CD8-positive, alpha-beta memory T cell (primary cell): ENCODE measurements at places on chromosomes 7 and 10.

- no peak for DNase-seq
Measured at GRCh38 chr10:91032611-91033206, 111.8 kb upstream of the ANKRD1 start.

DNA sequence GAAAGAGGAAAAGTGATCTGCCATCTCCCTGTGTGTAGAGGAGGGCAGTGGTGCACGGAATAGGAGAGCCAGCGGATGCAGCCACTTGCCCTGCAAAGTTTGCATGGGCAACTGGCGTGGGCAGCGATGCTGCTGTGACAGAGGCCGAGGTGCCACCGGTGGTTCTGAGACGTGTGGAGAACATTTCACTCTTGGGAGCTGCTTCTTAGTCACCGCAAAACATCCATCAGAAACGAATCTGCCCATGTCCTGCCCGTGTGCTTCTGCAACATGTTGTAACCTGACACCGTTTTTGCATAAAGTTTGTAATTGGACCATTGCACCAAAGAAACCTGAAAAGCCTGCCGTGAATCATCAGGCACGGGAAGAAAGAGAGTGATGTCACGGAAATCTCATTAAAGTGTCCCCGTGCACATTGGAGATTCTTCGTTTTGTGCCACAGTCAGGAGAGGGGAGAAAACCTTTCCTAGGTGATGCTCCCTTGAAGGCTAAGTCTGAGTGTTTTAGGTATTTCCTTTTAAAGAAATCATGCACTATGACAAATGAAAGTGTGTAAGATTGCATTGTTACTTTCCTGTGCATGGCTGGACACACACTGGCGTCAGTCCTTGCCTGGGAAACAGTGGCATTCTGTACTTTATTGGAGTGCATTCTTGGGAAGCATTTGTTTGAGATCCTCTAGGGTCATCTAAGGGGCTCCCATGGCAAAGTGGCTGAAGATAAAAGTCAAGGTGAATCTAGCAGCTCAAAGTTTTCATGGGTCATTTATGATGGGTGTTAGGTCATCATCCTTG, 302.6 kb downstream of the KLF6 start:
- no peak for DNase-seq

GRCh38 chr7:85781606-85782005, 594.8 kb upstream of the SEMA3D start:
- no peak for DNase-seq

DNA sequence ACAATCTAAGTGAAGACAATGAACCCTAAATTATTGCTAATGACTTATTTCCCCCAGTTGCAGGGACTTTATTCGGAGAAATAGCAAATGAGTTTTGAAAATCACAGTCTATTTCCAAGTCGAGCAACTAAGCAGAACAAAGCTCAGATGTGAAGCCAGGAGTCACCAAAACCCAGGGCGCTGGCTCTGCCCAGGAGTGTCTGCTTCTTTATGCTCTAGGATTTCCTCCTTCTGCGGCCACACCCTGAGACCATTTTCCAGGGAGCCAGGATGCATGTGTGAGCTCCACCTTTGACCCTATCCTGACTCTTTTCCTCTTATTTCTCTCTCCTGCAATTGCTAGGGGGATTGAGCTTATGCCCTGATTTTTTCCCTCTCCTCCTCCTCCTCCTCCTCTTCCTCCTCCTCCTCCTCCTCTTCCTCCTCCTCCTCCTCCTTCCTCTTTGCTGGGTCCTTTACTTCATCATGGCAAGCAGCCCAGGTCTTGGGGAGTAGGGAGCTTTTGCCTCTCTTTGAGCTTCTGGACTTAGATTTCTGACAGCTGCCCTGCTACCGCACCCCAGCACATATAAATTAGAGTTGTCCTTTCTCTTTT, 234.4 kb downstream of the ARL4A start:
- DNase-seq = no peak

DNA sequence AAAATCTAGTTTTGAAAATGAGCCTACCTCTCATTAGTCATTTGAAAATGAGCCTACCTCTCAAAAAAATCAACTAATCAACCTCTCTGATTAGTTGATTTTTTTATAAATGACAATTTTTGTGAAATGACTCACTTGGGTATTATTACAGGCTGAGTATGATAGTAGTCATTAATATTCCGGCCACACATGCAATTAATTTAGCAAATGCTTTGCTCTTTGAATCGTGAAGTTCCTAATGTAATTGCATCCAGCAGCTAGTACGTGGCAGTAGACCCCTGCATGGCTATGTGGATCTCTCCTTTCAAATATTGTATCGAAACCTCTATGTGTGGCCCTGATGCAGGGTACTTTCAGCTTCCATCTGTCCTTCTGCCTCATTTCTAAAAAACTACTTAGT, 245.9 kb upstream of the PHYHIPL start:
- DNase-seq = no peak

DNA sequence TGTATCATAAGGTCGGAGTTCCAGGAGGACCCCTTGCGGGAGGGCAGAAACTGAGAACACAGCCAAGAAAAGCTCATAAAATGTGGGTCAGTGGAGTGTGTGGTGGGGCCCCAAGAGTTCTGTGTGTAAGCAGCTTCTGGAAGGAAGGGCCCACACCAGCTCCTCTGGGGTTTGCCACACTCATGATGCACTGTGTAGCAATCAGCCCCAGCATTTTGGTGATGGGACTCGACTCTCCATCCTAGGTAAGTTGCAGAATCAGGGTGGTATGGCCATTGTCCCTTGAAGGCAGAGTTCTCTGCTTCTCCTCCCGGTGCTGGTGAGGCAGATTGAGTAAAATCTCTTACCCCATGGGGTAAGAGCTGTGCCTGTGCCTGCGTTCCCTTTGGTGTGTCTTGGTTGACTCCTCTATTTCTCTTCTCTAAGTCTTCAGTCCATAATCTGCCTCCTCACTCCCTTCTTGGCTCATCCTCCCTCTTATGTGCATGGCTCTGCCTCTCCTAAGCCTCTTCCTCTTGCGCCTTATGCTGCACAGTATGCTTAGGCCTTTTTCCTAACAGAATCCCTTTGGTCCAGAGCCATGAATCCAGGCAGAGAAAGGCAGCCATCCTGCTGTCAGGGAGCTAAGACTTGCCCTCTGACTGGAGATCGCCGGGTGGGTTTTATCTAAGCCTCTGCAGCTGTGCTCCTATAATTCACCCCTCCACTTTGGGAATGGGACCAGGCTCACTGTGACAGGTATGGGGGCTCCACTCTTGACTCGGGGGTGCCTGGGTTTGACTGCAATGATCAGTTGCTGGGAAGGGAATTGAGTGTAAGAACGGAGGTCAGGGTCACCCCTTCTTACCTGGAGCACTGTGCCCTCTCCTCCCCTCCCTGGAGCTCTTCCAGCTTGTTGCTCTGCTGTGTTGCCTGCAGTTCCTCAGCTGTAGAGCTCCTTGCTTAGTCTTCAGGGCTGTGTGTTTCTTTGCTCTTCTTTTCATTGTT, 17.8 kb downstream of the PRSS2 start:
- no peak for DNase-seq

DNA sequence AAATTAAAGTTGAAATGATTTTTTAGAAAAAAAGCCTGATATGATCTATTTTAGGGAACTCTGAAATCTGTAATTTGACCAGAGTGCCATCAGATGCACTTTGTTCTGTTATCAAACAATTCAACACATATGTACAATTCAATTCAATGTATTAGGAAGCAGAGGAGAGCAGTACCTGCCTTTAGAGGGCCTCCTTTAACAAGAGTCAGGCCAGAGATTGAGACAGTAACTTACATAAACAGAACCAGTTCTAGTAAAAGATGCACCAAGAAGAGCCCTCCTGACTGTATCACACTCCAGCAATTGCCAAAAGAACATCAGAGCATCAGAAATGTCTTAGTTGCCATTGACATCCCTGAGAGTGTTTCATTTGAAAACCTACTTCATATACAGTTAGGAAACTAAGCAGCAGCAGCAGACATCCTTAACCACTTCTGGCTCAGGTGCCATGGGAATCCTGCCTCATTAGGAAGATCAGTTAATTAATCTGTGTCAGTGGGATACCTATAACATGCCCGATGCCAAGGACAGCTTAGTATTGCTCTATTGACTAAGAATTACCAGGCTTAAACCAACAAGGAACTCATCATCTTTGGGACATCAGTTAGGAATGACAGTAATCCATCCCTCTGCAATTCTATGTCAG, 1222.6 kb upstream of the LRRN3 start:
- DNase-seq = no peak

- DNase-seq = no peak
Measured at GRCh38 chr7:74040791-74041520, 13.0 kb downstream of the ELN start.

- no peak for DNase-seq
Measured at GRCh38 chr10:79082631-79083596, 14.1 kb downstream of the ZMIZ1 start.

DNA sequence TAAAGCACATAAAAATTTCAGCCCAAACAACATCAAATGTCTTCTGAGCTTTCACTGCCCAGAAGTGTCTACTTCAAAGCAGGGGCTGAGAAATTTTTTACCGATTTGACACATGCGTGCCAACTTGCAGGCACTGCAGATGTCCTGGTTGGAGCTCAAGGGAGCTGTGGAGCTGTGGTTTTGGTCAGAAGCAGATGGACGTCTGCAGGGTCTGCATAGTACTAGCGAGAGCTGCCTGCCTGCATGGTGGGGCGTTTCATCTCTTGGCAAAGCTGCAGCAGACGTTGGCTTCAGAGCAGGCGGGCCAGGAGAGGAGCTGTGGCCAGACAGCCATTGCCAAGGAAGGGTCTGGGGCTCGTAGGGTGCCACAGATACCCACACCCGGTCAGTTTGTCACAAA, 296.7 kb downstream of the GLRX3 start:
- no peak for DNase-seq

GRCh38 chr10:80144067-80144695, 11.7 kb downstream of the PLAC9 start:
- DNase-seq = no peak

DNA sequence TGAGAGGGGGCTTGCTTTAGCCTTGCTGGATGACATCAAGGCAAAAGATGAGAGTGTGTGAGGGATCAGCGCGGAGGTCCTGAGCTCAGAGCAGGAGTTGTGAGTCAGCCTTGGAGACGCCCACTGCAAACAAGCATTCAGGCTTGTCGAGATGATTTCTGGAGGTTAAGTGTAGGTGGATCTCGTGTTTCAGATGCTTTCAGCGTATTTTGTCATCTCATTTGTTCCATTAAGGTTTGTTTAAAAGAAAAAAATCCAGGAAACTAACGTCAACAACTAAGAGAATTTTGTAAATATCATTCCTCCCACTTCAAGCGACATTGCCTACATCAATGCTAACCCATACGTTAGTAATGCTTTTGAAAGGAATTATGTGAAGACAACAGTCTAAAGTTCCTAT, 715.4 kb upstream of the NRP1 start:
- DNase-seq = no peak

GRCh38 chr7:134140889-134141867, 14.0 kb downstream of the LRGUK start:
- DNase-seq = peak; percentile 15

DNA sequence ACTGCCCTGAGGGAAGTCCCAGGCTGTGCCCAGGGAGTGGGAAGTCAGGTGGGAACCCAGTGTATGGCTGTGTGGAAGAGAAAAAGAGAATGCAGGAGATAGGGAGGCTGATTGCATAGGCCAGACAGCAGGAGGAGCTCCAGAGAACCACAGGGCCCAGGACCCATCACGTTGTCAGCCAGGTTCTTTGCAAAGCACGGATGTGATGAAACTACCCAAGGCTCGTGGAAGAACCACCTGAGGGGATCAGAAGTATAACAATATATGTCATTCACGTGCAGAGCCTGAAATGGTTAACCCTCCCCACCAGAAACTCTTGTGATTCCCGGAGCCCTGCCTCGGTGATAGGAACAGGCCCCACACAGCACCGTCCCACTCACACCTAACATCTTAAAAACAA, 83.6 kb downstream of the LARP4B start:
- DNase-seq = no peak

GRCh38 chr10:24374134-24374915, 165.4 kb downstream of the KIAA1217 start:
- no peak for DNase-seq

GRCh38 chr10:28628184-28628893, 49.0 kb upstream of the BAMBI start:
- DNase-seq = peak; percentile 54

DNA sequence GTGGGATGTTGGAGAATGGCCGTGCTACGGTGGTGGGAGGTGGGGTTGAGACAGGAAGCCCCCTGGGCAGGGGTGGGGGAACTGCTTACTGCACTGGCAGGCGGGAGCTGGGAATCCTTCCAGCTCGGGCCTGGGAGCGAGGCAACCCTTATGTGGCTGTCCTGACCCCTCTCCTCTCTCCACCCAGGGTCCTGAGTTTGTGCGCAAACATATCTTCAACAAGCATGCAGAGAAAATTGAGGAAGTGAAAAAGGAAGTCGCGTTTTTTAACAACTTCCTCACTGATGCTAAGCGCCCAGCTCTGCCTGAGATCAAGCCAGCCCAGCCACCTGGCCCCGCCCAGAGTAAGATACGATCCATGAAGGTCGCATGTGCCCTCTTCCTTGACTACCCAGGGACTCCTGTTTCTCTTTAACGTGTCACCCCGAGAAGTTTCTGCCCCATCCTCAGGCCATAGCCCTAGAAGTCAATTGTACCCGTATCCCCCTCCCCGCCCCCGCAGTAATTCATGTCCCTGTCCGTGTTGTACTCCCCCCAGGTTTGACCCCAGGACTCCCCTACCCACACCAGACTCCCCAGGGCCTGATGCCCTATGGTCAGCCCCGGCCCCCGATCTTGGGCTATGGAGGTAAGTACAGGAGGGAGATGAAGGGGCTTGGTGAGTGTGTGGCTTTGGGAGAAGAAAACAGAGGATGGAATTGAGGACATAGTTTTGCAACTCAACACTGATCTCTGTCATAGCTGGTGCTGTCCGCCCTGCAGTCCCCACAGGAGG, 1.8 kb downstream of the UFSP1 start:
- peak; percentile 49 for DNase-seq

GRCh38 chr7:112648781-112649180, 141.4 kb downstream of the TMEM168 start:
- no peak for DNase-seq

GRCh38 chr7:47317487-47317886, 264.4 kb downstream of the TNS3 start:
- DNase-seq = no peak

DNA sequence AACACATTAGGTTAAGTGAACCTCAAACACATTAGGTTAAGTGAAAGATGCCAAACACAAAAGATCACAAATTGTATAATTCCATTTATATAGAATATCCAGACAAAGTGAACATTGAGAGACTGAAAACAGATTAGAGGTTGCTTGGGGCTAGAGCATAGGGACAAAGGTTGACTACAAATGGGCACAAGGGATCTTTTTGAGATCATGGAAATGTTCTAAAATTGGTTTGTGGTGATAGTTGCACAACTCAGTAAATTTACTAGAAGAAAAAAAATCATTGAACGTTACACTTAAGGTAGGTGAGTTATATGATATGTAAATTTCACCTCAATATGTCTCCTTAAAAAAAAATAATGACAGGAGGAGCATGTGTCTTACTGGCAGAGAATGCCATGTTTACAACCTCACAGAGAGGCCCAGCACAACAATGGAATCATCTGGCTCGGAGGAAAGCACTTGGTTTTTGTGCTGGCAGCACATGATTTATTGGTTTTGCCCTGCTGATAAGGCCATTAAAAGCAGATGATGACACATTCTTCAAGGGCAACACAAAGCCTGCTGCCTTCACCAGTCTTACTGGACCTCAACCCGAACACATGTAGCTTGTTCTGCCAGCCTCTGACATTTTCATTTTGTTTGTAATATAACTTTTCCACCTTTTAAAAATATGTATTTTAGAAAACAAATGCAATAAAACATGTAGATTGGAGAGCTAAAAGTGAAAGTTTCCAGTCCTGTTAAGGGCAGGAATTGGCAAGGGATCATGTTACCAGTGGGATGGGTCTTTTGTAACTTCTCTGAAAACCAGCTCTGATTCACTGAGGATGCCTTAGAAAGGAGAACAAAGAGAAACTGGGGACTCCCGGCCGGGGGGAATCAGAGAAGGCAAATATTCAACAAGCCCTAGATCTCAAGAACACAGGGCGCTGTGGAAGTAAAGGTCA, 11.9 kb upstream of the LMOD2 start:
- no peak for DNase-seq
